ENCODE measurements at places on chromosomes 6 and 20.

GRCh38 chr6:48378884-48379407 lies 267.9 kb upstream of the PTCHD4 start:
- no peak for DNase-seq

DNA sequence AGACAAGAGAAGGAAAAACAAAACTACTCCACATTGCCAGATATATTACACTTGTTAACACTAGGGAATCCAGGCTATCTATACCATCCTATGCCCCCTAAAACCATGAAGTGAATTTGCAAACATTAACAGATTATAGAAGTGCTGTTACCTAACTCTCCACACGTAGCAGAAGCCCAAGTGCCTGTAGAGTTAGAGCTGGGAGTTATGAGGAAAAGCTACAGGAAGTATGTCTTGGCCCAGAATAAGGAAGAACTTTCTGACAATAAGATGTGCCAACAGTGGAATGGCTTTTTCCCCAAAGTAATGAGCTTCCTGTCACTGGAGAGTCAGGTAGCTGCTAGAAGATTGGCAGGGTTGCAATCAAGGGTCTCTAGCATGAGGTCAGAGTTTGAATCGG lies 32.5 kb downstream of the ADGRG6 start:
- DNase-seq = no peak

GRCh38 chr20:34579191-34579978 lies 20.9 kb downstream of the MAP1LC3A start:
- DNase-seq = peak; percentile 53

DNA sequence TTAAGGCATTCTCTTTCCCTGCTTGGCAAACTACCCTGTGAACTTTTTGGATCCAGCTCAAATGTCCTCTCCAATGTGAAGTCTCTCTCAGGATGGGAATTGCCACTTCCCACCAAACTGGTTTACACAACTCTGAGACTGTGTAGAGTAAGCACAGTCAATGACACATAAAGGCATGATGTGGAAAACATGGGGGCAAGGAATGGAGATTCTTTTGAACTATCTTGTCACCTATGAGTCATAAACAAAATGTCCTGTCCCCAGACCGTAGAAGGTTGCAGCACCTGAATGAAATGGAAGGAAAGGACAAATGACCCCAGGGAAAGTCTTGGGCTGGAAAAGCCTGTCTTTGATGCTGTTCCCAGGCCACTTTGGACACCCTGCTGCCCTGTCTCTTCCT lies 11.0 kb upstream of the KIF13A start:
- DNase-seq = no peak

- DNase-seq = no peak
These were observed 32.9 kb downstream of the LCA5 start for GRCh38 chr6:79504372-79504771.

DNA sequence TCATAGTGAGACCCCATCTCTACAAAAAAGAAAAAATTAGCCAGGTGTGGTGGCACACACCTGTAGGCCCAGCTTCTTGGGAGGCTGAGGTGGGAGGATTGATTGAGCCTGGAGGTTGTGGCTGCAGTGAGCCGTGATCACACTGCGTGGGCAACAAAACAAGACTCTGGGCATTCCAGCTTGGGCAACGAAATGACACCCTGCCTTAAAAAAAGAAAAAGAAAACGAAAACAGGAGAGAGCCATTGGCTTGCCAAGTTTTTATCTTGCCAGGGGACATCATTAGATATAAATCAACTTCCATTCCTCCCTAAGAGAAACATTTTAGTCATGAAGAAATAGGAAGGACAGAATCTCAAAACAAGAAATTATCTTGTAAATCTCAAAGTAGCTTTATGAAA lies 109.5 kb downstream of the MAP3K7 start:
- no peak for DNase-seq

GRCh38 chr6:164991573-164991972 lies 317.8 kb downstream of the C6orf118 start:
- DNase-seq = no peak

- no peak for DNase-seq
These were observed 18.8 kb downstream of the ZNF217 start for GRCh38 chr20:53574819-53575218.

- DNase-seq = no peak
These were observed 36.7 kb downstream of the LAMA2 start for GRCh38 chr6:128919412-128920180.

- DNase-seq = peak; percentile 91
These were observed 520 bp downstream of the SLC24A3 start for GRCh38 chr20:19212821-19213502.

DNA sequence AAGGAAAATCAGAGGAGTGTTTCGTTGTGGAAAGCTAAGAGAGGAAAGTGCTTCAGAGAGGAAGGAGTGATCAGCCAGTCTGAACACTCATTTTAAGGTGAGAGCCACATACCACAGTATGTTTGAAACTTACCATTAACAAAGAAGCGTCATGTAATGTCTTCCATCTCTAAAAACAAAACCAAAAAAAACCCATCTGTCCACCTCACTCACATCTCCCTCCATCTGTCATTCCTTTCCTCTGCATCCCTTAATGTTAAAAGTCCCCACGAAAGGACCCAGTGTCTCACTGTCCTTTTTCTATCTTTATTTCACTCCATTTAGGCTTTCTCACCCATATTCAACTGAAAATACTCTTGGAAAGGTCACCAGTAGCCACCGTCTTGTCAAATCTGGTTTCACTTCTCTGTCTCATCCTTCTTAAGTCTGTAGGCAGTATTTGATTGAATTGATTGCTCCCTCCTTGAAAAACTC lies 59.4 kb upstream of the GNRH2 start:
- no peak for DNase-seq

DNA sequence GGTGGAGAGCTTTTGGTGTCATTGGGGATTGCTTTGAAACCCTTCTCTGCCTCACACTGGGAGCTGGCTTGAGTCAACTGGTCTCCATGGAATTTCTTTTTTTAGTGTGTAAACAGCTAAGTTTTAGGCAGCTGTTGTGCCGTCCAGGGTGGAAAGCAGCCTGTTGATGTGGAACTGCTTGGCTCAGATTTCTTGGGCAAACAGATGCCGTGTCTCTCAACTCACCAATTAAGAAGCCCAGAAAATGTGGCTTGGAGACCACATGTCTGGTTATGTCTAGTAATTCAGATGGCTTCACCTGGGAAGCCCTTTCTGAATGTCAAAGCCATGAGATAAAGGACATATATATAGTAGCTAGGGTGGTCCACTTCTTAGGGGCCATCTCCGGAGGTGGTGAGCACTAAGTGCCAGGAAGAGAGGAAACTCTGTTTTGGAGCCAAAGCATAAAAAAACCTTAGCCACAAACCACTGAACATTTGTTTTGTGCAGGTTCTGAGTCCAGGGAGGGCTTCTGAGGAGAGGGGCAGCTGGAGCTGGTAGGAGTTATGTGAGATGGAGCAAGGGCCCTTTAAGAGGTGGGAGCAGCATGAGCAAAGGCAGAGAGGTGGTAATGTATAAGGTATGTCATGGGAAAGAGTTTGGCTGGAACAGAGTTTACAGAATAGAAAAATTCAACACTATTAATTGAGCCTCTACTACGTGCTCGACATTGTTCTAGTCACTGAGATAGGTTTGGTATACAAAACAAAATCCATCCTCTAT lies 31.2 kb downstream of the SRSF3 start:
- no peak for DNase-seq

- DNase-seq = no peak
These were observed 15.9 kb downstream of the RFPL4B start for GRCh38 chr6:112362812-112363570.

- DNase-seq = peak; percentile 40
These were observed 15.0 kb downstream of the FKBP5 start for GRCh38 chr6:35673755-35674154.

DNA sequence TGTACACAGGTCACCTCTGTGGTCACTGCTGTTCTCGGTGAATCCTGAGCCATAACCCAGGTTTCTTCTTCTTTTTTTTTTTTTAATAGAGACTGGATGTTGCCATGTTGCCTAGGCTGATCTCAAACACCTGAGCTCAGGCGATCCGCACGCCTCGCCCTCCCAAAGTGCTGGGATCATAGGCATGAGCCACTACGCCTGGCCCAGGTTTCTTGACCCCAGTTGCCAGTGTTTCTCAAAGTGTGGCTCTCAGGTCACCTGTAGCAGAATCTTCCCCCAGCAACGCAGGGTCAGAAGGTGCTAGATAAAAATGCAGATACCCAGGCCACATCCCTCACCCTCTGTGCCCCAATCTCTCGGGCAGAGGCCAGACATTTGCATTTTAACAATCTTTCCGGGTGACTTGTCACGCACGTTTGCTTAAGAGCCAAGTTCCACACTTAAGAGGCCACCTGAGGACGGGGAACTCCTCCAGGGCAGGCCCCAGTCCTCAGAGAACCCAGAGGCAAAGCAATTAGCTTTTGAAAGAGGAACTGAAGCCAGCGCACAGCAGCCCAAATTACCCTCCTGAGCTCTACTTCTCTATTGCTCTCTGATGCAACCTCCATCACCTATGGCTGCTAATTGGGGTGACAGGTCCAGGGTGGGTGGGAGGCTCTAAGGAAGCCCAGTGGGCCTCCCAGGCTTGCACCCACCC lies 81.8 kb downstream of the NFATC2 start:
- peak; percentile 97 for DNase-seq

DNA sequence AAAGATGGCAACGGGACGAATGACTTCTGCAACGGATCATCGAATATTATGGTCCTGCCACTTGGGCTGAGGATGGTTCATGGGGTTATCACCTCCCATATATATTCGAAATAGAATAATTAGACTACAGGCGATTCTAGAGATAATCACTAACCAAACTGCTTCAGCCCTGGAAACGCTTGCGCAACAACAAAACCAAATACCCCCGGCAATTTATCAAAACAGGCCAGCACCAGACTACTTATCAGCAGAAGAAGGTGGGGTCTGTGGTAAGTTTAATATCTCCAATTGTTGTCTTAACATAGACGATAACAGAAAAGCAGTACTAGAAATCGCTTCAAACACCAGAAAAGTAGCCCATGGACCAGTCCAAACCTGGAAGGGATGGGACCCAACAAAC lies 31.0 kb upstream of the ULBP3 start:
- DNase-seq = no peak

Data from NB4 (cell line).